ENCODE measurements at places on chromosomes 2 and 18. TPM values are rescaled to one million over a fixed set of nuclear protein-coding genes. Genes with fewer than 3 reads are reported as not detected.

The PDE1A gene
- 3.0 TPM for total RNA-seq

The PLCD4 gene
- 0.40 TPM for total RNA-seq

The MYO7B gene
- total RNA-seq: under 0.01 TPM

The BMP10 gene
- not detected for total RNA-seq

- DNase-seq: no peak
Measured at GRCh38 chr2:191446910-191447309, 201.7 kb downstream of the MYO1B start.

DNA sequence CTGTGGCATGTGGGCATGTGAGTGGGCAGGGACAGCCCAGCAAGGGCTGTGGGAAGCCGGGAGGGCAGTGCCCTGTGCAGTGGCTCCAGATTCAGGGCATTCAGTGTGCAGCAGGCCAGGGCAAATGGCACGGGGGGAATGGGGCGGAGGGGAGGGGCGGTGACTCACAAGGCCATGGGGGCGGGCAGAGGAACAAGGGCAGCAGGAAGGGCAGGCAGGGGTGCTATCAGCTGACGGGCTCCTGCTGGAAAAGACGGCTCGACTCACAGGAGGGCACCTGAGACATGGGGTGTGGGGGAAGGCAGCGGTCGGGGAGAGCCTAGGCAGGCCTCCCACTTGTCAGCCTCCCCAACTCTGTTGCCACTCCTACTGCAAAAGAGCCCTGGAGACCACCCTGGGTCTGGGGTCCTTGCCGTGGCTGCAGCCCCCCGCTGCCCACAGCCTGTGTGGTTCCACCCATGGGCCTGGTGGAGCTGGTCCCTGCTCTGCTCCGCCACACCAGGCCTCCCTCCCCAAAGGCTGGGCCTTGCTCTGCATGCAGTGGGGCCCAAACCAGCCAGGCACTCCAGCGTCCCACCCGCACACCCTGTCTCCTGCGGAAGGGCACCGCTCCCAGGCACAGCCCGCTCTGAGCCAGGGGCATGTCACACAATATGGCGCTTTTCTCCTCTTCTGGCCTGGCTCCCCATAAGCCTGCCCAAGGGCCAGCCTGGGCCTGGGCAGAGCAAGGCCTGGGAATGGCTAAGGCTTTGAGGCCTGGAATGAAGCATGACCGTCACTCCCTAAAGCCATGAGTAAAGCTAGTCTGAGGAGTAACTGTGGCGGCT, 25.9 kb downstream of the HS6ST1 start:
- DNase-seq: no peak

DNA sequence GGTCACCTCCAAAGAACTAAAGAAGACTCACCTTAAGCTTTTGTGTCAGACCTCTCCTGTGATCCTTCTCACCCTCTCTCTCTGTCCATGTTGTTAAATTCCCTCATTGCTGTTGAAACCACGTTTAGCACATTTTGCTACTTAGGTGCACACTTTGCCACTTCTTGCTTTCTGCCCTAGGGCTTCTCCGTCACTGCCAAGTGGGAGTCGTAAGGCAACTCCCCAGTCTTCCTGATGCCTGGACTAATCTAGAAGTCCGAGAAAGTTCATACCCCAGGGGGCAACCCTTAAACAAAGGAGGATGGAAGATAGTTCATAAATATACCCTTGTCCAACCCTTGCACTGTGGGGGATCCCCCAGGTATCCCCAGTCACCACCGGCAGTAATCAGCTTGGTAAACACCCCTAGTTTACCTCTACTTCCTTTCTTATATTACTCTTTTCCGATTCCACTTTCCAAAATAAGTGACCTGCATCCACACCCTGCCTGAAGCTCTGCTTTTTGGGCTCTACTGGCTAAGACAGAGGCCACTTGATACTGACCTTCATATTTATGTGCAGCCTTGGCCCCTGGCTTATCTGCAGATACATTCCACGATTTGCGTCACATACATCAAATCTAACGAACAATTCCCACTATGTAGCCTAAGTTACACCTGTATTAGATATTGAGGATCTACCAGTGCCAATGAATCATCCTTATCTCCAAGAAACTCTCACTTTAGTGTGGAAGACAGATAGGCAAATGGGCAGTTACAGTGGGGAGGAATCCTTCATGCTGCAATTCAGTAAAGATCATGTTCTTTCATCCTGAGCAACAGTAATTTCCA, 776.2 kb downstream of the RNF144A start:
- no peak for DNase-seq
